ENCODE measurements at places on chromosomes 12 and 14.

DNA sequence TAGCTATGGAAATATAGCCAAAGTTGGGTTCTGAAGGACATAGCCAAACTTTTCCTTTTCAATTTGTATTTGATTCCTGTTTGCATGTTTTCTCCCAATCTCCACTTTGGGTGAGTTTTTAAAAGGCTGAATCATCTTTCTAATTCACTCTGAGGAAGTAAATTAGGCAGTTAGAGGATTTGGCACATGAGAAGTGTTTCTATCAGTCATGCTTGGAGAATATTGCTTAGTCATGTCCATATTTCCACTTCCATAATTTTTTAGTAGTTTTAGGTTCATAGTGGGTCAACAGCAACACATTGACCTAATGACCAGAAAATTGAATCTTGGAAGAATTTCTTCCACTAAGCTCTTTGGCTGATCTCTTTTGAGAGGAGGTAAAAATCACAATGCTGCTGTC lies 21.8 kb downstream of the IRAK3 start:
- no peak for DNase-seq

DNA sequence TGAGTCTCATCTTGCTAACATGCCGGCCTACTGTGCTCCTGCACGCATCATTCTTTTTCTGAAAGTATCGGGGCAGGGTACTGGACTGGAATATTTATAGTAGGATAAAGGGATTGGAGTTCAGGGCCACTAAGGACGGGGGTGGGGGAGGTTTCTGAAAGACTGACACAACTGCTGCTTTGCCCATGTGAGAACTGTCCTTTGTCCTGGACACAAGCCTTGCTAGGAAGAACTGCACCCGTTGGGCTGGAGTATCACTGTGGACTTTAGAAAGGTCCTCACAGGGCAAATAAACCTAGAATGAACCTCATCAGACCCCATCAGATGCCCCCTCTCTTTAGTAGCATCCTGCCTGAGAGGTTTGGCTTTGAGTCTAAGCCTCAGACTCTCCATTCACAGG lies 87.6 kb downstream of the PRMT8 start:
- no peak for DNase-seq

DNA sequence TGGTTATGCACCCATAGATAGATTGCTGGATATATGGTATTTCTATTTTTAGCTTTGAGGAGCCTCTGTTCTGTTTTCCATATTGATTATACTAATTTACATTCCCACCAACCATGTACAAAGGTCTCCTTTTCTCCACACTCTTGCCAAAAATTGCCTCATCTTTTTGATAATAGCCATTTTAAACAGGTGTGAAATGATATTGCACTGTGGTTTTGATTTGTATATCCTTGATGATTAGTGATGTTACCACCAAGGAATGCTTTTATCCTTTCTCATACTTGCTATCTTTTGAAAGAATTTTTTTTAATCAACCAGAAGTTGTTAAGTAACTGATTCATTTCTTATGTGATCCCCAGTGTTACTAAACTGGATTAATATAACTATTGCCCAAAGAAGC lies 60.0 kb downstream of the BBS10 start:
- no peak for DNase-seq

- no peak for DNase-seq
These were observed 207.9 kb downstream of the TTC7B start for GRCh38 chr14:90608281-90608680.

DNA sequence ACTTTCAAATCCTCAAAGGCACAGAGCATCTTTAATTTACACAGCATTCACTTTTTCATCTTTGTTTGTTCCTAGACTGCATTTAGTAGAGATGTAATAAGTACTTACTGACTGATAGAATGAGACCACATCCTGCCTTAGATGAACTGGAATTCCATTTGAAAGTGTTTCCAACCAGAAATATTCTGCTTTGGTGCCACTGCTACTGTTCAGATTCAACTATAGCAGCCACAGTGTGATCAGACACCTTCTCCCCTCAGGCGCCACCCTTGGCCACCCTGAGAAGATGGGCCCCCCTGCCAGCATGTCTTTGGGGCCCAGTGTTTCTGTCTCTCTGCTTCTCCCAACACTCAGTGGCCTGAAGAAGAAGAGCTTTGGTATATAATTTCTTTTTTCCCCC lies 449.1 kb downstream of the RAD51B start:
- DNase-seq: no peak

All from stimulated activated CD4-positive, alpha-beta T cell treated with anti-CD3 and anti-CD28 coated beads, Interleukin-12 subunit alpha, Interleukin-12 subunit beta, amount 100 ng/mL, for 48 hours (primary cell).